ENCODE measurements at places on chromosomes 2 and 18. TPM values are rescaled to one million over a fixed set of nuclear protein-coding genes. Genes with fewer than 3 reads are reported as not detected.

DNA sequence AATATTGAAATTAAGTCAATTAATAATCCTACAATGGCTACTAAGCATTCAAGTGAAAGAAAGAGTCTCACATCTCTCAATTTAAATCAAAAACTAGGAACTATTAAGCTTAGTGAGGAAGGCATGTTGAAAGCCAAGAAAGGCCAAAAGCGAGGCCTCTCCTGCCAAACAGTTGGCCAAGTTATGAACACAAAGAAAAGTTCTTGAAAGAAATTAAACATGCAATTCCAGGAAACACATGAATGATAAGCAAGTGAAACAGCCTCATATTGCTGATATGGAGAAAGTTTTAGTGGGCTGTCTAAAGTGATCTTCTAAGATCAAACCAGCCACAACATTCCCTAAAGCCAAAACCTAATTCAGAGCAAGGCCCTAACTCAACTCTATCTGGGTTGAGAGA, 11.8 kb downstream of the RDH14 start:
- DNase-seq = no peak

ZC3H6 gene
- total RNA-seq = 1.3 TPM

GRCh38 chr2:9238591-9239326, 32.1 kb downstream of the ASAP2 start:
- DNase-seq = no peak

- peak; percentile 66 for DNase-seq
These were observed 30.6 kb downstream of the RTN4 start for GRCh38 chr2:55019526-55020258.

DNA sequence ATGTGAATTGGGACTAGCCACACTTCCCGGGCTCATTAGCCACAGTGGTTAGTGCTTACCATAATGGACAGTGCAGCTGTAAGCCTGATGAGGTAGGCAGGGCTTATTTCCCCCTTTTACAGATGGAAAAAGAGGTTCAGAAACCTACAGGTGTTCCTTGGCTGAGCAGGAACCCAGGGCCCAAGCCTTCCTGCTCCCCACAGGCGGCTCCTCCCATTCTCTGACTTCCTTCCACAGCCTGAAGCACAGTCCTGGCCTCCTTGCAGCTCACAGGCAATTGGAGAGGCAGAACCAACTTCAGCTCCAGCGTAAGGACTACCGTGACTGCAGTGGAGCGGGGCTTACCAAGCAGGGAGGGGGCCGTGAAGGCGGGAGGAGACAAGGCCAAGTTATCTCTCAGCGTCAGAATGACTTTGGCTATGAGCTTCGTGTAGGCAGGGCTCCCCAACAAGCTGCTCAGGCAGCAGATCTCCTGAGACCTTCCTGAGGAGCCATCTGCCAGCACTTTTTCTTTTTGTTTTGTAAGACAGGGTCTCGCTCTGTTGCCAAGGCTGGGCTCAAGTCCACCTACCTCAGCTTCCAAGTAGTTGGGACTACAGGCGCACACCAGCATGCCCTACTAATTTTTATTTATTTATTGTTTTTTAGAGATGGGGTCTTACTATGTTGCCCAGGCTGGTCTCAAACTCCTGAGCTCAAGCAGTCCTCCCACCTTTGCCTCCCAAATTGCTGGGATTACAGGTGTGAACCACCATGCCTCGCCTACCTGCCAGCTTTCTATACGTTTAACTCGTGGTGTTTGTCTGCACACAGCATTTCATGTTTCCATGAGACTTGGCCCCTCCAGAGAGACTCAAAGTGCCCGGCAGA, 34.2 kb upstream of the NT5DC4 start:
- DNase-seq = no peak

DNA sequence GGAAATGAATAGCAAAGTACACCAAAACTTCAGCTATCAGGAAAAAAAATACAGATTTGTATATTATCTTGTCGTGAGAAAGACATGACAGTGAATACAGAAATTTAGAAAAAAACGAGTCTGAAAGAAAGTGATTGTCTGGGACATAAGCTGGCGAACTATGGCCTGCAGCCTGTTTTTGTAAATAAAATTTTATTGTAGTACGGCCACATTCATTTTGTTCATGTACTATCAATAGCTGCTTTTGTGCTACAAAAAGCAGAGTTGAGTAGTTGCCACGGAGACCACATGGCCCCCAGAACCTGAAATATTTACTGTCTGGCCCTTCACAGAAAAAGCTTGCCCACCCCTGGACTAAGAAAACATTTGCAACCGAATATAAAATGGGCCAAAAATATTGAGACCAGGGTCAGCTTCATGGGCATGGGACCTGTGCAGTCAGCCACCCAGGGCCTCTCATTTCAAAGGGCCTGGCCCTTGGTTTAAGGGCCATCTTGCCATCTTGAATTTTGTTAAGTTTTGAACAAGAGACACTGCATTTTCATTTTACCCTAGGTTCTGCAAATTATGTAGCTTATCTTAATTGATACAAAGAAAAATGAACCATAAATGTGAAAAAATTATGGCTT, 17.9 kb downstream of the ANTXR1 start:
- no peak for DNase-seq

HTRA2 gene
- 71.8 TPM for total RNA-seq

DLX1 gene
- total RNA-seq = 7.6 TPM

- no peak for DNase-seq
These were observed 8.5 kb downstream of the ESPNL start for GRCh38 chr2:238108423-238109183.

BMP10 gene
- not detected for total RNA-seq

GRCh38 chr18:49127471-49128190, 176.9 kb upstream of the SMAD7 start:
- DNase-seq = no peak

GRCh38 chr18:13635046-13635445, 91.3 kb downstream of the FAM210A start:
- DNase-seq = no peak

SLC19A3 gene
- 0.26 TPM for total RNA-seq

DNA sequence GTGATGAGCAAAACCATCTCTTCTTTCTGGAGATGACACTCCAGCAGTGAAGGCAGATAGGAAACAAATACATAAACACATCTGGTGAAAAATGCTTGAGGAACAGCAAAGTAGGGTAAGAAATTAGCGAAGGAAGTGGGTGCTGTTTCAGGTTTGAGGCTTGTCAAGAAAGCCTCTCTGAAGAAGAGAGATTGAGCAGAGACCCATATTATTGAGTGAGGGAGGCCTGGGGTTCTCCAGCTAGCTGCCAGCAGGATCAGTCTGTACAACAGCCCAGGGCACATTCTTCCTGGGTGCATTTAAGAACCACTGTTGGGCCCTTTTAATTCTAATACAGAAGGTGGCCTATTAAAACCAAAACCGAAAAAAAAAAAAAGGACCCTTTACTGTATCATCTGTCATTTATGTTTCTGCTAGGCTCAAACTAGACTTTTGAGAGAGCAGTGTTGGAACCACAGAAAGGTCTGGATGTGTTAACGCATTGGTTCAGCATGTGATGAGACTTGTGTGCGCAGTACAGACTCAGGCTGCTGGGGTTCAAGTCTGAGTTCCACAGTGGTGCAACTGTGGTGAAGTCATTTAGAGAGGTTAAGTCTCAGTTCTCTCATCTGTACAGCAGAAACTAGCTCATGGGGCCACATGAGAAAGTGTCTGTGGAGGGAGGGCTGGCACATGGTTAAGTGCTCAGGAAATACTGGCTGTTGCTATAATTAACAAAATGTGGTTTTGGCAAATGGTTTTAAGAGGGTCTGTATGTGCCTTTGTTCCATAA, 28.9 kb downstream of the MGAT5 start:
- DNase-seq = no peak

RUFY4 gene
- not detected for total RNA-seq

- peak; percentile 80 for DNase-seq
These were observed 10.8 kb downstream of the LAPTM4A start for GRCh38 chr2:20040489-20041172.

DNA sequence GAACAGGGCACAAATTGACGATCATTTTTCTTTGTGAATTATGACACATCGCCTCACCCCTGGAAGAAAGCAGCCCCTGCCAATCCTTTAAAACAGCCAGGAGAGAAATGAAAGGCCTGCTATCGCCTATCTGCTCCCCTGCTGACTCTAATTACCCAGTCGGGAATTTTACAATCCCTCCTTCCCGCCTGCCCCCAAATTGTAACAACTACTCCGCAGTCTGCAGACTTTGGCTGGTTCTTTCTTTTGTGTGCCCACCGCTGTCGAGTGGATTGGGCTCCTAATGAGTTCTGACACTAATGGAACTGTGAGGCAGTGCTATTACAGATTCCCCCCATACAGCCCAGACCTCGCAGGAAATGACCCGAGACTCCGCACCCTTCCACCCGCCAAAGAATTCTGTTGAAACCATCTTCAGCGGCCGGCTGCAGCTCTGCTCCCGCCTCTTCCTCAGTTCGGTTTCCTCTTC, 281.2 kb upstream of the PARD3B start:
- no peak for DNase-seq

- no peak for DNase-seq
These were observed 1507.2 kb upstream of the PIK3C3 start for GRCh38 chr18:40447820-40448219.

DNA sequence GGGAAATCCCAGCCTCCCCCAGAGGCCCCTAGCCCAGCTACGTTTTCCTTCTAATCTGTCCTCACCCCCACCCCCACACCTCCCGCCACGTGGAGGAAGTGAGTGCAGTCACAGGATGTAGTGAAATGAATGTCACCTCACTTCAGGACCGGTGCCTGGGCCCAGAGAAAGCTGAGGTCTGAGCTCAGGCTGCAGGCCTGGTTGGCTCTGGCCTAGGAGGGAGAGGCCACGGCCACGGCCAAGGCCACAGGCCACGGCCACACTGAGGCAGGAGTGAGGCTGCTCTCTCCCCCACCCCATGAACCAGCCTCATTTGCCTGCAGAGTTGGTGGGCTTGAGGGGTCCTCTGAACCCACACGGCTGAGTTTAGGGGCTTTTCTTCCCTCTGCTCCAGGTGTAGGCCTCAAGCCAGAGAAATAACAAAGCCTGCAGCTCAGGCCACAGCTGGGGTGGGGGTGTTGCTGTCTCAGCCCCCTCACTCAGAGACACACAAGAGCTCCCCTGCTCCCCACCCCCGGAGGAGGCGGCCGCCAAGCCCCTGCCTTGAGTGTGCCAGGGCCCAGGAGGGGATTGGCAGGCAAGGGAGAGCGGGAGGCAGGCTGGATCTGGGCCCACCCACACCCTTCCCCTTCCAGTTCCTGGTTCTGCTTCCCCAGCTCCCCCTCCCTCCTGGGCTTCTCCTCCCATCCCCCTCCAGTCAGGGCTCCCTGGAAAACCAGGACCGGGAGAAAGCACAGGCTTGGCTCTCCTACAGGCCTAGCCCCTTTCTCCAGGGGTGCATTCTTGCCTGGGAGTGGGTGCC, 27.0 kb downstream of the DNMT3A start:
- no peak for DNase-seq

DNA sequence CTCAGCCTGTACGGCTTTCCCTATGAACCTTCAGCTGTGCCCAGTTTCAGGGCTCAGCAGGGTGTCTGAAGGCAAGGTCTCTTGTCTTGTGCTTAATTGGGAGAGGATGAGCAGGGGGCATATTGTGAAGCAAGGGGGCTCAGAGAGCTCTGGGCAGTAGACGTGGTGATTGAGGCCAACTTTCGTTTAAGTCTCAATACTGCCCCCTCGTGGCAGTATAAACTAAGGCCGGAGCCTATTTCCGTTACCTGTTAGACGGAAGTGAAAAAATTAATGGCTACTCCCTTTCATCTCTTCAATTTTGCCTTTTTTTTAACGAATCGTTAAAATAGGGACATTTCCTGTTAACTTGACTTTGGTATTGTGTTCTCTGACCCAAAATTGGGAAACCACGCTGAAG, 193.4 kb downstream of the TDRD15 start:
- peak; percentile 38 for DNase-seq

RTP5 gene
- total RNA-seq = not detected

DNA sequence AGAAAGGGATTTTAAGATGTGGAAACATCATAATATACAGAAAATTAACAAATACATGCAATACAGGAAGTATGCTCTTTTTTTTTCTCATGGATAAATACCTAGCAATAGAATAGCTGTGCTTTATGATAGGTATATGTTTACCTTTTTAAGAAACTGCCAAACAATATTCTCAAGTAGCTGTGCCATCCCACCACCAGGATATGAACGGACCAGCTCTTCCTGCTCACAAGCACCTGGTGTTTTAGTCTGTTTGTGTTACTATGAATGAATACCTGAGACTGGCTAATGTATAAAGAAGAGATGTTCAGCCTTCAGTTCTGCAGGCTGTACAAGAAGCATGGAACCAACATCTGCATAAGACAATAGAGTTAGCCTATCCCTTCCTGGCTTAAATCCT, 19.9 kb upstream of the UGT1A8 start:
- DNase-seq = no peak

DNA sequence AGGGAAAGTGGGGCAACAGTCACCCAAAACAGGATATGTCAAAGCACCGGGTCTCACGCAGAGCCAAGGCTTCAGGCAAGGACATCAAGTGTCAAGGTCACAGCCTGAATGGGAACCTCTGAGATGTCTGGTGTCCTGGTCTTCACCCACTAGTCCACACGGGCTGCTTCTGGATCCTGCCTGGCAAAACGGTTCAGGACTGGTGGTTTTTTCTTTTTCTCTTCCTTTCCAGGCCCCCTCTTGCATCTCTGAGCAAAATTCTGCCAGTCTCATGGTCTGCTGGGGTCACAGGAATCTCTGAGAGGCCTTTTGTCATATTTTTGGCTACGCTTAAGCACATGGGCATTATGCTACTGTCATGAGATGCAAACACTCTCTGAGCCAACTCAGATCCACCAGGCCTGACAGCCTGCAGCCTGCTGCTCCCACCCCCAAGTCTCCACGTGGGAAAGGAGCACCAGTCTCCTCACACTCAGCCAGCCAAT, 518.2 kb upstream of the ZEB2 start:
- no peak for DNase-seq

DNA sequence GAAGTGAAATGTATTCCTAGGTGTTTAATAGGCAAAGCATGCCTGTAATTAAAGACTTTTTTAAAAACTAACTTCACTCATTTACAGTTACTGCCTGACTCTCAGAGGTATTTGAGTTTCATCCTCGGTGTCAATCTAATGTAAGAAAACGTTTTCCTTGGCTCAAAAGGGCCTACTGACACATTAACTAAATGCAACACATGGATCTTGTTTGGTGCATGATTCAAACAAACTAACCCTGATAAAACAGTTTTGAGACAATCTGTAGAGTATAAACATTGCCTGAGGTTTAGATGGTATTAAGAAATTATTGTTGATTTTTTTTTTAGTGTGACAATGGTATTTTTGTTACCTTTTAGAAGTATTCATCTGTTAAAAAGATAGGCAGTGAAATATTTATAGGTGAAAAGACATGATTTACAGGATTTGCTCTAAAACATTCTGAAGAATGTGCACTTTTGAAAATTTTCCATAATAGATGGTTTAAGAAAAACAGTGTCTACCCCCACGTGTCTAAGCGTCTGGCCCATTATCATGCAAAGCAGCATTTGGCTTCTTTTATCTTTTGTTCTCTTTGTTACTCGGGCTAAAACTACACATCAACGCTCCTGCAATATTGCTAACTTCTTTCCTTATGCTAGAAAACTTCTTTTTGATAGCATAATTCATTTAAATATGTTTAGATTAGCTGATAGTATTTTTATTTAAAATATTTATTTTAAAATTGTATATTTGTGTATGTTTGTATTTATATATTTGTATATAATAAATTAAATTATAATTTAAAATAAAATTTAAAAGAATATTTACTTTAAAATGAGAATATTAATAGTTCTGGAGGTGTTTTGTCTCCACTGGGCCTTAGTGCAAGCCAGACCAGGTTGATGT, 160.2 kb upstream of the NDUFV2 start:
- DNase-seq = no peak
